ENCODE measurements at places on chromosomes 12 and 14. TPM values are rescaled to one million over a fixed set of nuclear protein-coding genes. Genes with fewer than 3 reads are reported as not detected.

- no peak for DNase-seq
Observed at GRCh38 chr12:120467439-120467838, 2.1 kb downstream of the SRSF9 start.

- DNase-seq: no peak
Observed at GRCh38 chr12:37547611-37548010, 769.0 kb upstream of the ALG10B start.

Gene OTOGL
- 0.83 TPM for polyA plus RNA-seq

Gene SIRT4
- 5.2 TPM for polyA plus RNA-seq

Gene DUSP16
- polyA plus RNA-seq: 26.1 TPM

All from right renal cortex interstitium (tissue), 3 donors.